ENCODE measurements at places on chromosomes 1 and 21. TPM values are rescaled to one million over a fixed set of nuclear protein-coding genes. Genes with fewer than 3 reads are reported as not detected.

GRCh38 chr1:109269981-109270622, 12.8 kb downstream of the PSRC1 start:
- H3K27me3 ChIP-seq = no peaks in the 10 kb centered on the region
- H3K4me3 ChIP-seq = no peak overlapping the region
- H3K4me1 ChIP-seq = no peaks in the 10 kb centered on the region
- H3K27ac ChIP-seq = no peak overlapping the region
- H3K36me3 ChIP-seq = no peaks in the 10 kb centered on the region

Gene PLA2G2D
- polyA plus RNA-seq = not detected

- H3K4me1 ChIP-seq = no peaks in the 10 kb centered on the region
- H3K27me3 ChIP-seq = no peaks in the 10 kb centered on the region
- H3K4me3 ChIP-seq = no peak overlapping the region
- peak; percentile 71 for DNase-seq
Measured at GRCh38 chr1:2526824-2527555, 594 bp upstream of the PANK4 start.

GRCh38 chr1:18166929-18167328, 59.3 kb downstream of the IGSF21 start:
- DNase-seq = peak; percentile 33
- H3K27me3 ChIP-seq = no peaks in the 10 kb centered on the region
- no peak overlapping the region for H3K4me3 ChIP-seq
- no peak overlapping the region for H3K27ac ChIP-seq

- no peak overlapping the region for H3K4me3 ChIP-seq
- H3K4me1 ChIP-seq = no peaks in the 10 kb centered on the region
- H3K27me3 ChIP-seq = no peaks in the 10 kb centered on the region
- no peak for DNase-seq
Measured at GRCh38 chr1:26597629-26598039, 68.1 kb downstream of the RPS6KA1 start.

Gene COL11A1
- not detected for polyA plus RNA-seq

Gene C8A
- polyA plus RNA-seq = not detected

- peak overlapping the region; percentile 81 for H3K27ac ChIP-seq
- H3K4me3 ChIP-seq = no peak overlapping the region
- no peaks in the 10 kb centered on the region for H3K27me3 ChIP-seq
- H3K36me3 ChIP-seq = no peaks in the 10 kb centered on the region
- no peaks in the 10 kb centered on the region for H3K4me1 ChIP-seq
Measured at GRCh38 chr1:37478890-37479254, 4.5 kb downstream of the ZC3H12A start.

- no peaks in the 10 kb centered on the region for H3K27me3 ChIP-seq
- peak; percentile 33 for DNase-seq
- no peak overlapping the region for H3K27ac ChIP-seq
- H3K36me3 ChIP-seq = peaks cover 11% of the 10 kb centered on the region
- no peak overlapping the region for H3K4me3 ChIP-seq
- H3K4me1 ChIP-seq = no peaks in the 10 kb centered on the region
Measured at GRCh38 chr21:46114963-46115362, 17.1 kb downstream of the COL6A2 start.

- DNase-seq = no peak
- H3K27ac ChIP-seq = no peak overlapping the region
- no peaks in the 10 kb centered on the region for H3K36me3 ChIP-seq
- no peak overlapping the region for H3K4me3 ChIP-seq
- no peaks in the 10 kb centered on the region for H3K4me1 ChIP-seq
Measured at GRCh38 chr1:90193116-90193515, 198.2 kb downstream of the ZNF326 start.

DNA sequence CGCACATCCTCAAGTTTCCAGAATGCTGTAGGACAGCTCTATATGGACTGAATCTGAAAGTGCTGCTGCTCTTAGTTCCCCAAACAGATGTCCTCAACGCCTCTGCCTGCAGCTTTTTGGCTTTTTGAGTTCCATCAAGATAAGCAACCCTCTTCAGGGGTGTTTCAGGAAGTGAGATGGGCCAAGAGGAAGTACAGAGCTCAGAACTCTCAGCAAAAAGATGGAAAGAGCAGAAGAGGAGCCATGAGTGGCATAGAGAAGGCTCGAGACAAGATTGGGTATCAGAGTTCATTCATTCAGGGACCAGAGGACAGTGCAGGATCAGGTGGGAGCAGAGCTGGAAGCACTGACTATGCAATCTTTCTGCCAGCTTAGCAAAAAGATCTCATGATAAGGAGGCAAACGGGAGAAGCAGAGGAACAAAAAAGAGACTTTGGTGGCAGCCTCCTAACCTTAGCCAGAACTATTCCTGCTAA, at the start of the genes ADORA3 and TMIGD3:
ADORA3 (minus strand) TSS at position 49 of the 476 bp plus-strand sequence. CDS start 279 bp downstream, outside the sequence.
TMIGD3 (minus strand) TSS at position 49 of the 476 bp plus-strand sequence. CDS start 279 bp downstream, outside the sequence.
- H3K27me3 ChIP-seq = no peaks in the 10 kb centered on the region
- no peaks in the 10 kb centered on the region for H3K36me3 ChIP-seq
- H3K4me1 ChIP-seq = no peaks in the 10 kb centered on the region
- DNase-seq = no peak
- no peak within 1 kb of the TSS for H3K27ac ChIP-seq

Gene COG2
- polyA plus RNA-seq = 14.0 TPM

Gene CD1D
- polyA plus RNA-seq = 0.59 TPM

Gene RNU1-2
- not detected for polyA plus RNA-seq

DNA sequence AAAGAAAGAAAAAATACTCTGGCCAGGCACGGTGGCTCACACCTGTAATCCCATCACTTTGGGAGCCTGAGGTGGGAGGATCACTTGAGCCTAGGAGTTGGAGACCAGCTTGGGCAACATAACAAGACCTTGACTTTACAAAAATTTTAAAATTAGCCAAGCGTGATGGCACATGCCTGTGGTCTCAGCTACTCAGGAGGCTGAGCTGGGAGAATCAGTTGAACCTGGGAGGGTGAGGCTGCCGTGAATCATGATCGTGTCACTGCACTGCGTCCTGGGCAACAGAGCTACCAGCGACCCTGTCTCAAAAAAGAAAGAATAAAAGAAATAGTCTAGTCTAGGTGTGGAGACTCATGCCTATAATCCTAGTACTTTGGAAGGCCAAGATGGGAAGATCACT, 22.3 kb downstream of the RRP1B start:
- no peaks in the 10 kb centered on the region for H3K27me3 ChIP-seq
- no peak overlapping the region for H3K4me3 ChIP-seq
- peaks cover 4% of the 10 kb centered on the region for H3K36me3 ChIP-seq
- no peaks in the 10 kb centered on the region for H3K4me1 ChIP-seq
- DNase-seq = no peak
- no peak overlapping the region for H3K27ac ChIP-seq

DNA sequence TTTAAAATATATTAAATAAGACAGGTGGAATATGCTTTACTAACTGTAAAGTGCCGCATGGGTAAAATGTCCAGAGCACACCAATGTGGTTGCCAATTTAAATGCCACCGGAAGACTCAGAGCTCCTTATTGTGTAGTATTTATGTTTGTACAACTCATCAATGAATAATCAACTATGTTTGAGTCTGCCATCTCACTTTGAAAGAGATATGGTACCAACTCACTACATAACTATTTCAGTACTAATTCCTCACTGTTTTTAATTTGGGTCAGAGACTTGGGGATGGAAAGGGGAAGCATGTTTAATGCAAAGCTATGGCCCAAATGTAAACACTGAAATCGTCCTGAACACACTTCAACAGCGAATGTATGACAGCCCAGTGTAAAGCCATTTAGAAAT, 144.8 kb downstream of the NR5A2 start:
- no peak overlapping the region for H3K4me3 ChIP-seq
- H3K27me3 ChIP-seq = no peaks in the 10 kb centered on the region
- no peak overlapping the region for H3K27ac ChIP-seq
- no peak for DNase-seq
- no peaks in the 10 kb centered on the region for H3K4me1 ChIP-seq

DNA sequence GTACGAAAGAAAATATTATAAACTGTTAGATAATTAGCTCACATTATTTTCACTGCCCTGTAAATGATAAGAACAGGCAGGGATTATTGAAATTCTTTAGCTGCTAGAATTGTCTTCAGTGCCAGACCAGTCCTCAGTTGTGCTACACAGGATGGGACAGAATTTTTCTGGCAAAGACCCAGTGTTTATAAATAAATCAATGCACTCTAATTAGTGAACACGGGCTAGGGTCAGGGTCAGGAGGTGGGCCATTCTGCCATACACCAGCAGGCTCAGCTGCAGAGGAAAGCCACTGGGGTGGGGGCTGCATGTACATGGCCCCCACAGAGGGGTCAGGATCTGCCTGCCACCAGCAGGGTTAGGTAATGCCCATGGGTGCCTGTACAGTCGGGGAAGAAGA, 6.4 kb downstream of the BCAR3 start:
- no peak overlapping the region for H3K4me3 ChIP-seq
- peaks cover 3% of the 10 kb centered on the region for H3K4me1 ChIP-seq
- H3K27me3 ChIP-seq = no peaks in the 10 kb centered on the region
- peak overlapping the region; percentile 66 for H3K27ac ChIP-seq
- no peak for DNase-seq

DNA sequence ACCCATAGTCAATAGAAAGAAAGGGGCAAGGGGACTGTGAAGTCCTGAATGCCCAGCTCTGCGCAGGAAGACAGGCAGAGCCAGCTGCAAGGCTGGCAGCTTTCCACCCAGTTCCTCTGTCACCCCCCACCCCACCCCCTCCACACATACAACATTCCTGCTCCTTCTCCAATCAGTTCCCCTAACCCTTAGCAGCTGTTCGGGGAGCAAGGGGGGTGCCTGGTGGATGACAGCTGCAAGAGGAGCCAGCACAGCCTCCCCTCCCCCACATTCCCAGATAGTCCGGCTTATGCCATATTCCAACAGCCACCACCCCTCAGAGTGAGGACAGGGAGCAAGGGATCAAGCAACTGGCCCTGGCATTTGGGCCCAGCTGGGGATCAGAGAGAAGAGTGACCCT, 9.7 kb downstream of the ARHGEF2 start:
- peak overlapping the region; percentile 65 for H3K27ac ChIP-seq
- H3K36me3 ChIP-seq = peaks cover 9% of the 10 kb centered on the region
- H3K4me3 ChIP-seq = no peak overlapping the region
- H3K4me1 ChIP-seq = no peaks in the 10 kb centered on the region
- no peaks in the 10 kb centered on the region for H3K27me3 ChIP-seq
- DNase-seq = no peak

Gene RGS18
- polyA plus RNA-seq = 3.1 TPM

GRCh38 chr1:147676311-147677085, 6.2 kb upstream of the ACP6 start:
- no peaks in the 10 kb centered on the region for H3K27me3 ChIP-seq
- H3K4me1 ChIP-seq = no peaks in the 10 kb centered on the region
- DNase-seq = no peak
- no peak overlapping the region for H3K27ac ChIP-seq
- no peaks in the 10 kb centered on the region for H3K36me3 ChIP-seq

DNA sequence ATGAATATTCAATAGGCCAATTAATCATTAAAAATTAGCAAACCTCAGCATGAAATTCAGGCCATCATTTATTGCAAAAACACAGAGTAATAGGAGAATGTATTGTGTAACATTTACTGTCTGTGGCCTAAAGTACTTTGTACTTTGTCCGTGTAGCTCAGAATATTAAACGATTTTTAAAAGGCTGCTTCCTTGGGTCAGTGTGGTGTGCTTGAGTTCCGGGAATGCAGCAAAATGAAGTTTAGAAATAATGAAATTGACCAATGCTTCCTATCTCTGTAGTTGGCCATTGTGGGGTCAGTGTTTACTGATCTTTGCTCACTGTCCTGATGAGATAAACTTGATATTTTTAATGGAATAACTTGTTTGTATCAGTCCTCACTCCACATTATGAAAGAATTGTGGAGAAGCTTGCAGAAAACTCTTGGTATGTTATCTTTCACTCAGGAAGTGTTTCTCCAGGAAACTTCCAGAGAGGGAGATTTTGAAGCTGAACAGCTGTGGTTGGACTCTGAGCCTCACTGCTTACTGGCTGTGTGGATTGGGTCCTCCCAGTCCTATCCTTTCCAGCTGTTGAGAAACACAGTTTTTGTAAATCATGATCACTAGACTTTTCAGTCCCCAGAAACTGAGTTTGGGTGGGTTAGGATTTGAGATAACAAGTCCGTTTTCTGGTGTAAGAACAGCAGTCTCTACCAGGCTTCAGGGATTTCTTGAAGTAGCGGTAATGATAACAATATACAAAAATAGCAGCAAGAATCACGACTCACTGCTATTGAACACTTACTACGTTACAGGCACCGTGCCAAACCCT, 19.2 kb upstream of the MTARC1 start:
- peaks cover 8% of the 10 kb centered on the region for H3K36me3 ChIP-seq
- no peak for DNase-seq
- H3K4me3 ChIP-seq = no peak overlapping the region
- no peaks in the 10 kb centered on the region for H3K27me3 ChIP-seq

DNA sequence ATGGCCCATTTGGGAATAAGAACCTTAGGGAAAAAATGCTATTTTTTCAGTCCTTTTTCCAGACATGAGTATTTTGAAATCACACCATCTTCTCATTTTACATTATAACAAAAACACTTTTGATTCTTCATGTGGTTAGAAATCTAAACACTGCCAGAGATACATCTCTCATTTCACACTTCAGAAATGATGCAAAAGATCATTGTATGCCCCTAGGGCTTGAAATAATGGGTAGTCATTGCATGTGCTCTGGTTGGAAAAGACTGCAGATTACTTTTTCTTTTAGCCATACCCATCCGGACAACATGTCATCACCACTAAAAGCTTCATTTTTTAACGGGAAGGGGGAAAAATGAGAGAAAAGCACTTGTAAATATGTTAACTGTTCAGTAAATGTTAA, 1152.2 kb upstream of the ADGRL4 start:
- no peaks in the 10 kb centered on the region for H3K36me3 ChIP-seq
- DNase-seq = no peak
- H3K27me3 ChIP-seq = no peaks in the 10 kb centered on the region
- no peaks in the 10 kb centered on the region for H3K4me1 ChIP-seq

- no peaks in the 10 kb centered on the region for H3K27me3 ChIP-seq
- H3K36me3 ChIP-seq = no peaks in the 10 kb centered on the region
- no peak overlapping the region for H3K27ac ChIP-seq
- H3K4me3 ChIP-seq = no peak overlapping the region
- no peak for DNase-seq
Measured at GRCh38 chr1:208167261-208167869, 76.8 kb downstream of the PLXNA2 start.

GRCh38 chr1:28288487-28288886, 29.2 kb downstream of the SESN2 start:
- DNase-seq = no peak
- no peaks in the 10 kb centered on the region for H3K27me3 ChIP-seq
- no peaks in the 10 kb centered on the region for H3K4me1 ChIP-seq
- no peak overlapping the region for H3K27ac ChIP-seq
- H3K36me3 ChIP-seq = no peaks in the 10 kb centered on the region
- no peak overlapping the region for H3K4me3 ChIP-seq

Gene PROK1
- polyA plus RNA-seq = 0.25 TPM
